Body of pancreas (tissue), 4 donors: ENCODE measurements at places on chromosomes 7 and 10.

GRCh38 chr10:124728071-124728829, 15.9 kb downstream of the FAM53B start:
- H3K36me3 ChIP-seq, result no peaks in the 10 kb centered on the region
- H3K4me1 ChIP-seq, result peaks cover 39% of the 10 kb centered on the region
- no peak overlapping the region for H3K27ac ChIP-seq
- no peaks in the 10 kb centered on the region for H3K27me3 ChIP-seq

GRCh38 chr7:26441002-26441521, 149.4 kb downstream of the SNX10 start:
- H3K27ac ChIP-seq, result peak overlapping the region; percentile 56
- peaks cover 24% of the 10 kb centered on the region for H3K4me1 ChIP-seq
- no peak for DNase-seq

- H3K4me3 ChIP-seq, result no peak overlapping the region
- DNase-seq, result no peak
- H3K4me1 ChIP-seq, result peaks cover 7% of the 10 kb centered on the region
- H3K27me3 ChIP-seq, result no peaks in the 10 kb centered on the region
Measured at GRCh38 chr10:63382066-63382465, 83.7 kb downstream of the JMJD1C start.

DNA sequence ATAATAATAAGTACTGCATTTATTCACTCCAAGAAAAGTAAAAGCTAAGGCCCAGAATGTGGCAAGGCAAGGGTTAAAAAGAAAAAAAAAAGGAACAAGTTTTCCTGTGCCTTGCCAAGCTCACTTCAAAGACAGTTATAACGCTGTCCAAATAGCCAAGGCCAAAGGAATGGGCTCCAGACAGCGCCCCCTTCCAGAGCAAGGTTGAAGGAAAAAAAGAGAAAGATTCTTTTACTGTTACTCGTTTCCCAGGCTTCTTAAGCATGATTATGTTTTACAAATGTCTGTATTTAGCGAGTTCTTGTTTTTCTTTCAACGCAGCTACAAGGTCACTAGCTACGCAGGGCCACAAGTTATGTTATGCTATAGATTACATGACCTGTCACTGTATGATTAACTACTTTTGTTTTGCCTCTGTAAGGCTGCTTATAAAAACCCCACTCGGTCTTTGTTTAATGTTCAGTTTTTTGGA, 9.1 kb upstream of the EIF4H start:
- H3K4me3 ChIP-seq, result no peak overlapping the region
- peak; percentile 81 for DNase-seq
- peaks cover 45% of the 10 kb centered on the region for H3K4me1 ChIP-seq
- no peaks in the 10 kb centered on the region for H3K27me3 ChIP-seq
- peak overlapping the region; percentile 58 for H3K27ac ChIP-seq

DNA sequence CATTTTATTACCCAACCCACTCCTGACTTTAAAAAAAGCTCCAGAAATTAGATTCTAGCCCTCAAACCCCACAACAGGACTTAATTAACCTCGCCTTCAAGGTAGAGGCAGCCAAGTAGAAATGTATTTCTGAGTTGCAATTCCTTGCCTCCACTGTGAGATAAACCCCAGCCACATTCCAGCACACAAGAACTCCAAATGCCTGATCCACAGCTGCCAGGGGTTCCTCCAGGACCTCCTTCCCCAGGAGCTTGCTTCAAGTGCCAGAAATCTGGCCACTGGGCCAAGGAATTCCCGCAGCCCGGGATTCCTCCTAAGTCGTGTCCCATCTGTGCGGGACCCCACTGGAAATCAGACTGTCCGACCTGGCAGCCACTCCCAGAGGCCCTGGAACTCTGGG, 25.9 kb upstream of the ARL4A start:
- H3K27me3 ChIP-seq, result no peaks in the 10 kb centered on the region
- H3K36me3 ChIP-seq, result no peaks in the 10 kb centered on the region
- DNase-seq, result no peak
- no peak overlapping the region for H3K27ac ChIP-seq
- no peaks in the 10 kb centered on the region for H3K4me1 ChIP-seq

GRCh38 chr7:134632937-134633540, 13.6 kb upstream of the BPGM start:
- H3K36me3 ChIP-seq, result no peaks in the 10 kb centered on the region
- H3K27ac ChIP-seq, result no peak overlapping the region
- DNase-seq, result peak; percentile 37
- H3K4me3 ChIP-seq, result no peak overlapping the region

DNA sequence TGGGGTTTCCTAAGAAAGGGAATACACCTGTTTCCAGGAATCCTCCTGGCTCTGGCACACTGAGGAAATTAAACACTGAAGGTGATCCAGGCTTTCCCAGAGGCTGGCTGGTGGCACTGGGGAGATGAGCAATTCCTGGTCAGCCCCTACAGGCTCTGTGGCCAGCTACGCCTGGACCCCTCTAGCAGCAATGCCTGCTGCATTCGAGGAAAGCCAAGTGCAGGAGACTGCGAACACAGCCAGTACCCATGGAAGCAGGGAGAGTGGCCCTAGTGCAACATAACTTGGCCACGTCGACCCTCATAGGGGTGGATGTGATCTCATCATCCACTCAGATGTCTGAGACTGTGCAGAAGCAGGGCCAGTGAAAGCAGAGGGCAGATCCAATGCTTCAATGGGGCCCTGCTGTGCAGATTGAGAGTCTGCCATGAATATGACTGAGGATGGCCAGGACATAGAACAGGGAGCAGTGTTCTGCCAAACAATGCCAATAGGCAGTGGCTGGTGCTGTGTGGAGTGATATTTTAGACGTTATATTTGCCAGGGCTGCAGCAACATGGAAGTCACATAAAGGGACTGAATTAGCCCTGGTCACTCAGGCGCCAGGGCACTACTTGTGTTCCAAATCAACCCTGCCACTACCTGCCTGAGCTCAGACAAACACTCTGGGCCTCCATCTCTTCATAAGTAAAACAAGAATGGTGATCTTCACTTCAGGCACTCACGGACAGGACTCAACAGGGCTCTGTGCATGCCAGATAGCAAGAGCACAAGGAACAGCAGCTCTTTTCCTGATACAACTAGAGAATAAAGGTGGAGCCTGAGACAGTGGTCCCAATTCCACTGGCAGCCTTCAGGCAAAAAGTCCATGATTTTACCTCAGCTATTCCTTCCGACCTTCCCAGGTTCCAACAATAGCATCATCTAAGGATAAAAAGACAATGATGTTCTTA, 2.4 kb downstream of the ZNF488 start:
- no peak overlapping the region for H3K27ac ChIP-seq
- no peak for DNase-seq
- peaks cover 37% of the 10 kb centered on the region for H3K4me1 ChIP-seq

DNA sequence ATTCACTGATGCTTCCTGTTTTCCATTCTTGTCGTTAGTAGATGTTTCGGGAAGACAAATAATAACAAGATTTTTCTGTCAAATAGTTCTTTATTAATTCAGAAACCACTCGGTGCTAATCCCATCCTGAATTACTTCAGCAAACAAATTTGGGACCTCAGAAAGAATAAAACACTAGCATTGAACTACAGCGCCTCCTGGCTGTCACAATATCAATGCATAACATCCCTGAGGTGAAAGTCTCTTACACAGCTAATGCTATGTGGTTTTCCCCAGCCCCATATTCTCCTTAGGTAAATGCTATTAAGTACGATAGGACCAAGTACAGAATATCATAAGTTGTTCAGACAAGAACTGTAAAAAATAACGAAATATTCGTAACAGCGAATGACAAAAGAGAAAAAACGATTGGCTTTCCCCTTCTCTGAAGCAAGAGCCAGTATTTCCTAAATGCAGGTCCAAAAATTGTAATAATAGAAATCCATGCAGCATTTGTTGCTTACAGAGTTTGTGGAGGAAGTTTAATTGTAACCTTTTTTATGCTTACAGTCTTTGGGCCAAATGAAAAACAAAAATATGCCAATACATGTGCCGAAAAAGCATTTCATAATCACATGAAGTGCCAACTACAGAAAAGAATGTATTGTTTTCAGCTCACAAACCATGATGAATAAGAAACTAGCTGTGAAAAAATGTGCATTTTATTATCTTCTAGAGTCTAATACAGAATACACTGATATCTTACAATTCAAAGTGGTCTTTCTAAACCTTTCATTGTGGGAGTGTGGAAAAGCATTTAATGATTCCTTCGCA, 47.3 kb downstream of the MYPN start:
- no peaks in the 10 kb centered on the region for H3K27me3 ChIP-seq
- H3K27ac ChIP-seq, result no peak overlapping the region

GRCh38 chr7:6416516-6417145, 31.1 kb downstream of the DAGLB start:
- no peak overlapping the region for H3K27ac ChIP-seq
- H3K4me3 ChIP-seq, result no peak overlapping the region
- H3K4me1 ChIP-seq, result no peaks in the 10 kb centered on the region
- peaks cover 5% of the 10 kb centered on the region for H3K36me3 ChIP-seq
- H3K27me3 ChIP-seq, result no peaks in the 10 kb centered on the region

GRCh38 chr10:28794986-28795385, 117.7 kb downstream of the BAMBI start:
- H3K27me3 ChIP-seq, result no peaks in the 10 kb centered on the region
- H3K27ac ChIP-seq, result no peak overlapping the region
- no peak for DNase-seq
- H3K4me3 ChIP-seq, result no peak overlapping the region
- H3K4me1 ChIP-seq, result peaks cover 8% of the 10 kb centered on the region
- H3K36me3 ChIP-seq, result no peaks in the 10 kb centered on the region
